Activated B cell treated with CpG ODN at 0.5 μM for 24 hours (primary cell): ENCODE measurements at places on chromosomes 3 and 15. TPM values are rescaled to one million over a fixed set of nuclear protein-coding genes. Genes with fewer than 3 reads are reported as not detected.

GRCh38 chr3:178436773-178437172, 99.5 kb upstream of the KCNMB2 start:
- DNase-seq: no peak

DNA sequence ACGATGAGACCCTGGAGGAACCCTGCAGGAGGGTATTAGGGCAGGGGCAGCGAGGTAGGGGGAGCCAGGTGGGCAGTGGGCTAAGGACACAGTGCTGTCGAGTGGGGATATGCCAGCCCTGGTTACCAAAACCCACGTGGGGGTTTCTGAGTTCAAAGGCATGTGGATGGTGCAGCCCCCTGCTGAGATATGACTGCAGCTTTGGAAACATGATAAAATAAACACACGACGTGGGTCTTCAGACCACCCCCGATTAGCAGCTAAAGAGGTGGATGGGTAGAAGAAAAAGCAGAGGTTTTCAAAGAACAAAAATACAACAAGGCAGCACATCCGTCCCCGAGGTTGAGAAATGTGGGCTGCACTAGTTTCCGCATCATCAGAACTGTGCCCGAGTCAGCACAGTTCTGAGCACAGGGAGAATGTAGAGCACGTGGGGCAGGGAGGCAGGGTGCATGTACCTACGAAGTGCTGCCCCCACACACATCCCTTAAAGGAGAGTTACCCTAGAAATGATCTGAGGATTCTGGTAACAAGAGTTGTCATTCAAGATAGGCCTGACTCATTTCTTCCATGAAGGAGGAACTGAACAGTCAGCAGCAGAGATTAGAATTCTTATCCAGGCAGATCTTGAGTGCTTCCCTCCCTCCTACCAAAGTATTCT, 121.3 kb downstream of the RPLP1 start:
- no peak for DNase-seq

- peak; percentile 76 for DNase-seq
These were observed 75.9 kb upstream of the VGLL4 start for GRCh38 chr3:11719406-11720303.

GRCh38 chr3:21417991-21418390, 333.0 kb downstream of the ZNF385D start:
- no peak for DNase-seq

DNA sequence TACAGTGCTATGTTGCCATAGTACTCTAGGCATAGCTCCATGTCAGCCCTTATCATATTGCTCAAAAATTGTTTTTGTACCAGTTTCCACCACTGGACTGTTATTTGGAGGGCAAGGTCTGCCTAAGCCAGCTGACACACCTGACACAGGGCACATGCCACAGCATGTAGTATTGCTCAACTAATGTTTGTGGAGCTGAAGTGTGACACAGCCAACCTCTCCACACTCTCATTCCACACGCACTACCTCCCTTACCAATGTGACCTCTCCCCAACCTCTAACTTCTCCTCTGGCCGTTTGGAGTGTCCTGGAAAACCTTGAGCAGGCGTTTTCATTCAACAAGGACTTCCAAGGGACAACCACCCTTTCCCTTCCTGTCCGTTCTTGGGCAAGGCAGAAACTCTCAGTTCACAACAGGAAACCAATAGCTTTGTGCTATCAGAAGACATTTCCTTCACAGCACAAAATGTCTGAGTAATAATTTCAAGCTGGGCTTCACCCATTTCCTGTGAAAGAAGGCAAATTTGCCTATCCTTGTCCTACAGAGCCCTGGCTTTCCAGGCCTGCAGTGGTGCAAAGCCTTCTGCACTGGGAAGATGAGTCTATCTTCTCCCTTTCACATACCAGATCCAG, 38.4 kb downstream of the TLNRD1 start:
- DNase-seq: no peak

DNA sequence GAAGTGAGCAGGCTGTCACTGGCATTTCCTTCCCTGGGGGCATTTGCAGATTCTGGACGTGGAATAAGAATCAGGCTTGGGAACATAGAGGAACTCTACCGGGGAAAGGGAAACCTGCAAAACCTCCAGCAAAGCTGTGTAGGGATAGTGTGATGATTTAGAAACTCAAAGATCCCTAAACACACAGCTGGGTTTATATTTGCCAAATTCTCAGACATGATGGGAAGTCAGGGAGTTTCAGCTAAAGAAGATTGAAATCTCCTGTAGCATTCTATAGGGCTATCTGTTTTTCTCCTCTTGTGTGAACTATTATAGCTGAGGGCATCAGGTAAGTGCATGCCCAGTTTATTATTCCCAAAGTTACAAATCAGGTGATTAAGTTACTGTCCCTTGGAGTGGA, 9.2 kb upstream of the CLEC3B start:
- DNase-seq: no peak

DNA sequence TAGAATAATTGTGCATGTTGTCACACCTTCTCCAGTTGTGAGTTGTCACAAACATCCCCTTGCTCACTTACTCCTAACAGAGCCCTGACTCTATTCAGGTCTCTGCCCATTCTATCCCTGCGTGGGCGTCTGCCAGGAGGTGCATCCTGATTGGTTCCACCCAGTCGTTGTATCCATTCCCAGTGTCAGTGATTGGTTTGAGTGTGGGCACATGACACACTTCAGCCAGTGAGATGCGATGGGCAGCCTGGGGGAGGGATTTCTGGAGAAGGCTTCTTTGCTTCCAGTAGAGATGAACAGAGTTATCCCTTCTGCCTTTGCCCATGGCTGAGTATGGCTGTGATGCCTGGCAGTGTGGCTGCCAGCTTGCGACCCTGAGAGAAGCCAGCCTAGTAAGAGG, 18.7 kb downstream of the PXYLP1 start:
- no peak for DNase-seq

PCSK6 gene
- total RNA-seq: 0.78 and 1.1 TPM in 2 replicates

C2CD4B gene
- not detected in 2 replicates for total RNA-seq

SCN10A gene
- not detected in 2 replicates for total RNA-seq
